ENCODE measurements at places on chromosomes 3 and 15.

- no peak for DNase-seq
These were observed 8.6 kb upstream of the SKIC8 start for GRCh38 chr15:78307976-78308375.

DNA sequence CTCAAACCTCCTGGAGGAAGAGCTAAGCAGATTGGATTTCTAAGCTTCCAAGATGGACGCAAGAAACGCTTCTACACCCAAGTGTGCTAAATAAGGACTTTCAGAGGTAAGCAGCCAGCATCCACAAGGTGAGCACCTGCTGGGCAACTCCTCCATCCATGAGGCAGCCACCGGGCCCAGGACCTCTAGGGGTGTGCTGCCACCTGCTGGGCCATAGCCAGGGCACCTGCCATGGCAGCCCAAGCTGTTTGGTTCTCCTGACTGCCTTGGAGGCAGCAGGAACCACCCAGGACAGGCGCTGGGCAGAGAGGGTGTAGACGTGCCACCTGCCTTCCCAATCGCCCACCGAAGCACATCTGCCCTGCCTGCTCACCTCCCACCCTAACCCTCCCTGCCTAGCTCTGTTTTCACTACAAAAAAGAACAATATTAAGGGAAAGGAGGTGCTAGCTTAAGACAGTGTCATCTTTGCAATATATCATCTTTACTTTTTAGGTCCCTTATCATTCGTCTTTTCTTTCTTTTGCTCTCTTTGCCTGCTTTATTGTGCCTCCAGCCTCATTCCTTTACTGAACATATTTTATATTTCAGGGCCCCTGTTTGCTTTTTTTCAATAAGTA is 12.9 kb downstream of the C15orf62 start:
- no peak for DNase-seq

GRCh38 chr3:10758304-10759037 is 57.6 kb upstream of the SLC6A11 start:
- DNase-seq: peak; percentile 85

- DNase-seq: no peak
These were observed 139.1 kb downstream of the GBE1 start for GRCh38 chr3:81622395-81622794.

DNA sequence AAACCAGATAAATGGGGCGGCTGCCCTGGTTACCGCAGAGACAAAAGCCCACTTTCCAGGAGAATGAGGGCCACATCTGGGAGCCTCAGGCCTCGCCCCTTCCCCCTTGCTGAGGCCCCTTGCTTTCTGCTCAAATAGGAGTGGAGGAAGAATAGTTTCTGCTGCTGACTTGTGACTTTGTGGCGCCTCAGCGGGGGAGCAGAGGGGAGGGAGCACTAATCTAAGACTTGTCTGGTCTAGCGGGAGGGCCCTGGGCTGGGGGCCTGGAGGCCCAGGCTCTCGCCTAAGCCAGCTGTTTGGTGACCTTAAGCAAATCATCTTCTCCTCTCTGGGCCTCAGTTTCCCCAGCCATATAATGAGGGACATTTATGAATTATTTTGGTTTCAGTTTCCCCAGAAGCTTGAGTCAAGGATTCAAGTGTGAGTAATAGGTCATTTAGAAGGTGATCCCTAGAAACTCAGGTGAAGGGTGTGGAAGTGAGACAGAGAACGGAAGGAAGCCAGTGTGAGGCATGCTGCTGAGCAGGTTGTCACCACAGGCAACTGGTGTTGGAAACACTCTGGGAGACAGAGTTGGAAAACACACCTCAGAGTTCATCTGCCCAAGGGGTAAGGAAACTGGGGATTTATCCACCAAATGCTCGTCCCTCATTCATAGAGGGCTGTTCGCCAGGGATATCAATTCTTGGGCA is 25.9 kb upstream of the SMAD3 start:
- DNase-seq: no peak

GRCh38 chr3:188184649-188185048 is 30.7 kb downstream of the LPP start:
- no peak for DNase-seq

- peak; percentile 39 for DNase-seq
These were observed 21.8 kb downstream of the IGDCC4 start for GRCh38 chr15:65400760-65401610.

DNA sequence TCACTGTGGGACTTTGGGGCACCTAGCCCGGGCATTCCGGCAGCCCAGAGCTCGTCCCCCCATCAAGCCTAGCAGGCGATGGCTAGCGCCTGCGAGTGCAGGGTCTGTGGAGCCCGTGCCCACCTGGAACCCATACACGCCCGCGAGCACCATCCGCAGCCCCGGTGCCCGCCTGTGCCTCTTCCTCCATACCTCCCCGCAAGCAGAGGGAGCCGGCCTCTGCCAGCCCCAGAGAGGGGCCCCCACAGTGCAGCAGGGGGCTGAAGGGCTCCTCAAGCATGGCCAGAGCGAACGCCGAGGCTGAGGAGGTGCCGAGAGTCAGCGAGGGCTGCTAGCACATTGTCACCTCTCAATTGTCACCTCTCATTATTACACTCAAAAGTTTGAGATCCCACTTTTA is 167.8 kb upstream of the EPHA6 start:
- DNase-seq: no peak

DNA sequence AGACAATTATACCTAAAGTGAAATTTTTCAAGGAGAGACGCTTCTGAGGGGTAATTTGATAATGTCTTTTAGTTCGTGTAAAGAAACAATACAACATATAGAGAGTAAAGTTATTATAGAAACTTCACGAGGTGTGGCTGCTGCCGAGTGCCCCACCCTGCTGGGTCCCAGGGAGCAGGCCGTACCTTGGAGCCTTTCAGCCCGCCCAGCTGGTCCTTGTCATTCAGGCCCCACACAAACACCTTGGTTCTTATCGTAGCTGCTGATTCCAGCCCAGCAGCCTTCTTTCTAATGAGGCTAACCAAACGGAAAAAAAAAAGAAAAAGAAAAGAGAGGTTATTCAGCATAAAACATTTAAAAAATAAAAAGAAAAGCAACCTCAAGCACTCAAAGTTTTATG is 83.1 kb upstream of the OCA2 start:
- no peak for DNase-seq

- no peak for DNase-seq
These were observed 80.9 kb downstream of the PDE8A start for GRCh38 chr15:85062560-85062959.

GRCh38 chr3:17013571-17013970 is 128.8 kb downstream of the PLCL2 start:
- no peak for DNase-seq

GRCh38 chr3:99868311-99868646 is 50.6 kb downstream of the CMSS1 start:
- DNase-seq: no peak

GRCh38 chr3:181464033-181464694 is 247.6 kb upstream of the SOX2 start:
- peak; percentile 24 for DNase-seq

- peak; percentile 59 for DNase-seq
These were observed 162.4 kb upstream of the CGNL1 start for GRCh38 chr15:57213862-57214261.

GRCh38 chr3:195095035-195095703 is 175.8 kb downstream of the XXYLT1 start:
- no peak for DNase-seq

DNA sequence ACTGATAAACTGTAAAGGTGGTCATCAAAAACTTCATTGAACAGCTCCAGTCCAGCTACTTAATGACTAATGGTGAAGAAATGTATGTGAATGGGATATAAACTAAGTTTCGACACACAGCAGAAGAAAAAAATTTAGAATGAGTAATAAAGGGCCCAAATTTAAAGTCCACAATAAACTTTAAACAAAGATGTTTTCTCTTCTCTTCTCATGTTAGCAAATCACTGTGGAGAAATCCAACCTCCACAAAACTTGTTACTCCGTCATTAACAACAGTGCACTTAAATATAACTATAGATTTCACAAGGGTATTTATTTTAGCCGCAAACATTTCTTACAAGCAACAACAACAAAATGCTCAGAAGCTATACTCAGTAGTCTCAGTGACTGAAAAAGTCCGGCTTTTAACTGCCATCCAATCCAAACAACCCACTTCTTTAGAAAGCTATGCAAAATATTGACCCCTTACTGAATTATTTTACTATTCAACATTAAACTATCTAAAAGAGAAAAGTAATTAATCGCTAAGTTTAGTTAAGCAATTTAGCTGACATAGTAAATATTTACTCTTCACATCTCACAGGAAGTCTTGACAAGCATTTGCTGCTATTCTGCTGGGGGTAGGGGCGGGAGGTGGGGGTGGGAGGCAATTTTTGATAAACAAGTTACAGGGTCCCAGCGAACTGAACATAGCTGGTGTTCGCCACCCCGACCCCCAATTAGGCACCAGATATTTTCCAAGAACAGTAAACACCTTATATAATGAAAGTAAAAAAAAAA is 2.4 kb downstream of the IGF2BP2 start:
- DNase-seq: no peak

GRCh38 chr3:114566162-114566755 is 272.4 kb downstream of the TIGIT start:
- DNase-seq: no peak

- DNase-seq: no peak
These were observed 16.2 kb upstream of the SLC6A6 start for GRCh38 chr3:14386254-14386653.

DNA sequence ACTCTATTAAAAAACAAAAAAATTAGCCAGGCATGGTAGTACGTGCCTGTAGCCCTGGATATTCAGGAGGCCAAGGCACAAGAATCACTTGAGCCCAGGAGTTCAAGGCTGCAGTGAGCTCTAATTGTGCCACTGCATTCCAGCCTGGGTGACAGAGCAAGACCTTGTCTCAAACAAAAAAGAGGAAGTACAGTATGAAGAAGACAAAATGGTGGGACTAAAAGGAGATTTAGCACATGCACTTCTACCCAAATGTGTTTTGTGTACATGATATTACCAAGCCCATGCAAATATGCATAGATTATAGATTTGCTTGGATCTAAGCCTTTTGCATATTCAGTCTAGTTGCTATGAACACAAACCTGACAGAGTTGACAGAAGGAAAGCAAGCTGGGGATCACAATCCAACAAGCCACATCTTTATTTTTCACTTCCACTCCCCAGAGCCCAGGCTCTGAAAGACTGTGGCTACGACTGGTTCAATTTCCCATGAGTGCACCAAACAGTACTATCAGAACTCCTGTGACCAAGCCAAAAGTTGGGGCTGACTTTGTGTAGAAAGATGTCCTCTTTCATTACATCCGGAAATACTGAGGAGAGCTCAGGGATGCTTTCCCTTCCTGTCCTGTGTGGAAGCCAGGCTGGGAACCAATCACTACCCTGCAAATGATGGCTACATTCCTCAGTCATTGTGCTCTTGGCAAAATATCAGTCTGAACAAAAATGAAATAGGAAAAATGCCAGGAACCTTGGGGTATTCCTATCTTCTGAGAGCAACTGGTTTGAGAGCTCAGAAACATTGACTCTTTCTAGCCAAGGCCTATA is 49.4 kb downstream of the TGM4 start:
- no peak for DNase-seq

DNA sequence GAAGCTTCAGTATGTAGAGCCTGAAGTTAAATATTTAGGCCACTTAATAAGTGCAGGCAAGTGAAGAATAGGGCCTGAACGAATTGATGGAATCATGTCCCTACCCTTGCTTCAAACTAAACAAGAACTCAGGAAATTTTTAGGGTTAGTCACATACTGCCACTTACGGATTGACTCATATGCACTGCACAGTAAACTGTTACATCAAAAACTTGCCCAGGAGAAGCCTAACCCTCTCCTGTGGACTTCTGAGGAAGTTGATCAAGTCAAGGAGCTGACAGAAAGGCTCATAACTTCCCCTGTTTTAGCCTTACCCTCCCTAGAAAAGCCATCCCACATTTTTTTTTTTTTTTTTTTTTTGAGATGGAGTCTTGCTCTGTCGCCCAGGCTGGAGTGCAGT is 20.6 kb upstream of the KBTBD12 start:
- no peak for DNase-seq

DNA sequence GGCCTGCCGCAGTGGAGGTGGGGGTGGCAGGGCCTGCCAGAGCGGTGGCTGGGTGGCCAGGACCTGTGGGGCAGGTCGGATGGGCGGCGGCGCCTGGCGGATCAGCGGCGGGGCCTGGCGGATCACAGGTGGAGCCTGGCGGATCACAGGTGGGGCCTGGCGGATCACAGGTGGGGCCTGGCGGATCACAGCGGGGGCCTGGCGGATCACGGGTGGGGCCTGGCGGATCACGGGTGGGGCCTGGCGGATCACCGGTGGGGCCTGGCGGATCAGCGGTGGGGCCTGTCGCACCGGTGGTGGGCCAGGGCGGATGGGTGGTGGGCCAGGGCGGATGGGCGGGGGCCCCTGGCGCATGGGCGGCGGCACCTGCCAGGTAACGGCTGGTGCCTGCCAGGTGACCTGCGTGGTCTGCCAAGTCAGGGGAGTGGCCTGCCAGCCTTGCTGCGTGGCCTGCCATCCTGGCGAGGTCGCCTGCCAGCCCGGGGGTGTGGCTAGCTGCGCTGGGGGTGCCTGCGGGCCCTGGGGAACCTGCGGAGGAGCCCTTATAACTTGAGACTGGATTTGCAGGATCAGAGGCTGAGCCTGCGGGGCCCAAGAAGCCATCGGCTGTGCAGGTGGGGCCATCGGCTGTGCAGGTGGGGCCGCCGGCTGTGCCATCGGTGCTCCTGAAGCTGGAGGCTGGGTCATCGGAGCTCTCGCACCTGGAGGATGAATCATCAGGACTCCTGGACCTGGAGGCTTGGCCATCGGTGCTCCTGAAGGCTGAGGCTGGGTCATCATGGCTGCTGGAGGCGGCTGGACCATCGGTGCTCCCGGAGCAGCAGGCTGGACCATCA is 1.3 kb downstream of the MAGEL2 start:
- no peak for DNase-seq

DNA sequence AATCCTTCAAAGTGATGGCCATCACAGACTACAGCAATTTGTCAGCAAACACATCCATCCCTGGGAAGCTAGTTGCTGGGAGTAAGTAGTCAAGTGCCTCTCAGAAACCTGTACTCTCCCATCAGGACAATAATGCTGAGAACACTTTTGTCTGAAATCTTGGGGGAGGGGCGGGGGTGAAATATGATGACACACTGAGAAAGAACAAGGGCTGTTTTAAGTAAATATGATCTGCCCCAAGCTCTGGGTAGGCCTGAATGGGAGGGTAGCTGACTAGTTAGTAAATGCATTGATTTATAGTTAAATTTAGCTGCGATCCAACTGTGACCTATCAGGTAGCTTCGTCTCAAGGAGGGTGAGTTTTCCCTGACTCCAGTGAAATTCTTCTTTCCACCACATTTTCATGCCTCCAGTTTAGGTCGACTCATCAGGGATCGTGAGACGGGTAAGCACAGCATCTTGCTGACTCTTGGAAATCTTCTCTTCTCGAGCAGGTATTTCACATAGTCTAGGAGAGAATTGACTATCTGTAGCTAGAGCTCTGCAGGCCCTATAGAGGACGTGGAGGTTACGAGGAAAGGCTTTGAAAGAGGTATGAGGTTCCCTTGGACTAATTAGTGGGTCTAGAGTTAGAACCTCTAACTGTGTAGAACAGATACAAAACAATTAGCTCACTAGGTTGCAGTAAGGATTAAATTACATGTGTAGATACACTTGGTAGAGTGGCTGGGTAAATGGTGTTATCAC is 213.4 kb upstream of the SLC2A2 start:
- no peak for DNase-seq
